ENCODE measurements at places on chromosomes 7 and 10.

DNA sequence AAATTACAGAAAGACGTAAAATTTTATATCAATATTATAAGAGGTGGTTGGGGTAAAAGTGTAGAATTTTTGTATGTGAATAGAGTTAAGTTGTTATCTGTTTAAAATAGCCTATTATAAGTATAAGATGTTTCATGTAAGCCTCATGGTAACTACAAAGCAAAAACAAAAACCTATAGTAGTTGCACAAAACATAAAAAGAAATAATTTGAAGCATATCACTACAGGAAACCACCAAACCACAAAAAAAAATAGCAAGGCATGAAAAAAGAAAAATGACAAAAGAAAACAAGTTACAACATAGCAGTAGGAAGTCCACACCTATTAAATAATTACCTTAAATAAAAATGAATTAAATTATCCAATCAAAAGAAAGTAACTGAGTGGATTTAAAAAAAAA is 12.4 kb upstream of the GSTK1 start:
- DNase-seq = no peak

GRCh38 chr10:88254091-88254490 is 329.0 kb downstream of the RNLS start:
- DNase-seq = no peak

- DNase-seq = no peak
These were observed 40.3 kb downstream of the RGS10 start for GRCh38 chr10:119502209-119502608.

DNA sequence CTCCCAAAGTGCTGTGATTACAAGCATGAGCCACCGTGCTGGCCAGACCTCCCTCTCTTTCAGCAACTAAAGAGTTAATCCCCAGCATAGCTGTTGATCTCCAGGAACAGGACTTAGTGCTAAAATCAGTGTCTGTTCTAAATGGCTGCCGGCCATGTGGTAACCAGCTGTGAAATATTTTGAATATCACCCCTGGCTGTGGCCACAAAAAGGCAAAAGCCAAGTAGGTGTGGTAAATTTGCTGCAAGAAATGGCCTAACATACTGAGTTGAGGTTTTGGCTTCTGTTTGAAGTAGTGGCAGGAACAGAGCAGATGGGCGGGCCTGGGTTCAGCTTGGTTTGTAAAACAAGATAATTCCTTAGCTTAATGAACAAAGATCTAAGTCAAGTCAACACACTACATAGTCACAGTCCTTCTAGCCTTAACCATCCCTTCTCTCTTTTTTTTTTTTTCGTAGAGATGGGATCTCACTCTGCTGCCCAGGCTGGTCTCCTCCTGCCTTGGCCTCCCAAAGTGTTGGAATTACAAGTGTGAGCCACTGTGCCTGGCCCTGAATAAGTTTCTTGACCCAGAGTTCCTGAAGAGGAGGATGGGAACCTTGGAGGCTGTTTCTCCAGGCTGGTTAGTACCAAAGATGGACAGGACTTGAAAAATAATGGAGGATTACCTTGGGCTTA is 22.7 kb upstream of the AGFG2 start:
- no peak for DNase-seq

DNA sequence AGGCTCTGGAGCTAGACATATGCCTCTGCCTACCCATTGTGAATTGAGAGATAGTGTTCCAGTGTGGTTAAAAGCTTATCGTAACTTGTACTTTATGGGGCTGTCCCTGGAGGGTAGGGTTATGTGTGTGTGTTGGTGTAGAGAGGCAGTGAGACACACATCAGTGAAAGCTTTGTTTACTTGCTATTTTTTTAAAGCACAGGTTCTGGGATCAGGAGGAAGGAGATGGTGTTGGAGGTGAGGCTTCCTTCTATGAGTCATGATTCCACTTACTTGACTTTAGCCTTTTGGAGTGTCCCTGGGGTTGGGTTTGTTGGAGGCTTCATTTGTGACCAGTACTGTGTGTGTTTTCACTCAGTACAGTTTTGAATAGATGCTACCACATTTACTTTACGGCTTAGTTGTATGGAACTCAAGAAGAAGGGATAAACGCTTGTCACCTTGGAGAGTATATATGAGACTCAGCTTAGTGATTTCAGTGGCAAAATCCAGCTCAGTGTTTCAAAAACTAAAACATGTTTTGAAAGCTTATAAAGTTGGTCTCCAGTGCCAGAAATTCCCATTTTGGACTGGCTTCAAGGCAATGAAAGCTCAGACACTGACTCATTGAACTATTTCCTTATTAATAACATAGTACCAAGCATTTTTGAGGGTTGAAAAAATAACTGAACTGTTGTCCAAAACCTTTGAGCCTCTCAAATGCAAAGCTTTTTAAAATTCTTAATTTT is 106.2 kb downstream of the PLXDC2 start:
- DNase-seq = no peak

- DNase-seq = peak; percentile 40
These were observed 97.9 kb downstream of the WDR11 start for GRCh38 chr10:120948889-120949608.

- DNase-seq = no peak
These were observed 492.5 kb upstream of the ZMIZ1 start for GRCh38 chr10:78576276-78576675.
